HS-5 (cell line): ENCODE measurements at places on chromosomes 4 and X.
A peak's percentile ranks its signal among the peaks of the same experiment; 100 is the strongest.

- DNase-seq, result no peak
Observed at GRCh38 chr4:40843696-40844095, 93.9 kb downstream of the NSUN7 start.

DNA sequence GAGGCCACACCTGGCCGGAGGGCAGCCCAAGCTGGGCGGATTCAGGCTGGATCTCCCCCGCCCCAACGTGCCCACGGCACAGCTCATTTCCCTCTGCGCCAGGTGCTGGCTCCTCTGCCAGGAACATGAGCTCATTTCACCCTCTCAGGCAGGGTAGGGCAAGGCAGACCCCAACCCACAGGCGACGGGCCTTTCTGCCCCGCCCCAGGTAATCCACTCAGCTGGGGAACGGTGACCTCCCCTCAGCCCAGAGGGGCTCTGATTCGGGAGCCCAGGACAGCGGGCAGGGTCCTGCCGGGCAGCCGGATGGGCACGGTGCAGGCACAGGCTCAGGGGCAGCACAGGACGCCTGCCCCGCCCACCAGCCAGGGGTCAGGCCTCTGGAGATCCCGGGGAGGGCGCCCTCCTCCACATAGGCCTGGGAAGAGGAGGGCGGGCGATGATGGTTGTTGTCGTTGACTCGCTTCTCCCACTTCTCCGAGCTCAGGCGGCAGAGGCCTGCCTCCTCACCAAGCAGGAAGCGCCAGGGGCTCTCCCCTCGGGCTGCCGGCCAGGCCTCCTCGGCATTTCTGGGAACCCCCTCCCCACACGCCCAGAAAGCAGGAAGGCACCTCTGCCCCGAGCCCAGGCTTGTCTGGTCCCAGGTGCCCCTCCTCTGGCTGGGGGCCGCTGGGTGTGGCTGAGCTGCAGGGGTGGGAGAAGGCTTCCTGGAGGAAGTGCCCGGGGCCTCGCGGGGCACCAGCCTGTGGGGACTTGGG, 31.1 kb downstream of the TACC3 start:
- no peak for DNase-seq

GRCh38 chr4:13427599-13428325, 56.4 kb downstream of the RAB28 start:
- DNase-seq, result no peak

GRCh38 chrX:11438767-11439166, 145.6 kb downstream of the AMELX start:
- no peak for DNase-seq

GRCh38 chr4:152610131-152610530, 69.7 kb downstream of the TMEM154 start:
- no peak for DNase-seq

DNA sequence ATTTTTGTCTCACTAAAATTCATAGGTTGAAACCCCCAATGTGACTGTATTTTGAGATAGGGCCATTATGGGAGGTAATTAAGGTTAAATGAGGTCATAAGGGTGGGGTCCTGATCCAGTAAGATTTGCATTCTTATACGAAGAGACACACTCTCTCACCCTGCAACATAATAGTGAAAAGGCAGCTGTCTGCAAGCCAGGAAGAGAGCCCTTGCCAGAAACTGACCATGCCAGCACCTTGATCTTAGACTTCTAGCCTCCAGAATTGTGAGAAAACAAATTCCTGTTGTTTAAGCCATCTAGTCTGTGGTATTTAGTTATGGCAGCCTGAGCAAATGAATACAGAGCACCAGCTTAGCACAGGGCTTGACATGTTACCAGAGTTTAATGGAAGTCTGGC, 17.5 kb upstream of the IGSF1 start:
- DNase-seq, result no peak

DNA sequence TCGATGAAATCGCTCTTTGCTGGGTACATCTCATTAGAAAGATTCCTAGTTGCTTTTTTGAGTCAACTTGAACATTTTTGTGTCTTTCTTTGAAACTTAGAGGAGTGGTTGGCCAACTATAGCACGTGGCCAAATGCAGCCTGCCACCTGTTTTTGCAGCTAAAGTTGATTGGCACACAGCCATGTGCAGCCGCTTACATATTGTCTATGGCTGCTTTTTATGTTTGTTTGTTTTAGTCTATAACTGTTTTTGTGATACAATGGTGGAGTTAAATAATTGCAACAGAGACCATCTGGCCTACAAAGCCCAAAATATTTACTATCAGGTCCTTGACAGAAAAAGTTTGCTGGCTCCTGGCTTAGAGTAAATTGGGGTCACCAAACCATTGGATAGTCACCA, 86.3 kb downstream of the CLCN4 start:
- DNase-seq, result no peak

GRCh38 chr4:152310257-152310656, 225.6 kb downstream of the FBXW7 start:
- DNase-seq, result peak; percentile 16

- DNase-seq, result no peak
Observed at GRCh38 chr4:143286701-143287571, 49.7 kb upstream of the GAB1 start.

GRCh38 chr4:104064646-104065577, 345.1 kb upstream of the TACR3 start:
- no peak for DNase-seq

DNA sequence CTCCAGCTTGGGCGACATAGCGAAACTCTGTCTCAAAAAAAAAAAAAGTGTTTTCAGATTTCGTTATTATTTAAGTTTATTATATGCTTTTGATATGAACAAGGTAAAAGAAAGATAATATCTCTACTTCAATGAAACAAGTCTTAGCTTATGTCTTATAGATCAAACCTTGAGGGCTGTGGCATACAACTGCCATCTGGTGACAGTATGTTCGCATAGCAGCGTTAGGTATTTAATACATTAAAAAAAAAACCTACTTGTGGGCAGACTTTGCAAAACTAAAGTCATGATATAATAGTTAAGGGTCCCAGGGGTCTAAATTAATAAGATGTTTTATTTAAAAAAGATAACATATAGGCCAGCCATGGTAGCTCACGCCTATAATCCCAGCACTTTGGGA, 161.2 kb upstream of the AMOT start:
- no peak for DNase-seq

GRCh38 chr4:7838136-7838782, 101.4 kb downstream of the AFAP1 start:
- no peak for DNase-seq

- no peak for DNase-seq
Observed at GRCh38 chr4:177405508-177405907, 36.7 kb downstream of the AGA start.

DNA sequence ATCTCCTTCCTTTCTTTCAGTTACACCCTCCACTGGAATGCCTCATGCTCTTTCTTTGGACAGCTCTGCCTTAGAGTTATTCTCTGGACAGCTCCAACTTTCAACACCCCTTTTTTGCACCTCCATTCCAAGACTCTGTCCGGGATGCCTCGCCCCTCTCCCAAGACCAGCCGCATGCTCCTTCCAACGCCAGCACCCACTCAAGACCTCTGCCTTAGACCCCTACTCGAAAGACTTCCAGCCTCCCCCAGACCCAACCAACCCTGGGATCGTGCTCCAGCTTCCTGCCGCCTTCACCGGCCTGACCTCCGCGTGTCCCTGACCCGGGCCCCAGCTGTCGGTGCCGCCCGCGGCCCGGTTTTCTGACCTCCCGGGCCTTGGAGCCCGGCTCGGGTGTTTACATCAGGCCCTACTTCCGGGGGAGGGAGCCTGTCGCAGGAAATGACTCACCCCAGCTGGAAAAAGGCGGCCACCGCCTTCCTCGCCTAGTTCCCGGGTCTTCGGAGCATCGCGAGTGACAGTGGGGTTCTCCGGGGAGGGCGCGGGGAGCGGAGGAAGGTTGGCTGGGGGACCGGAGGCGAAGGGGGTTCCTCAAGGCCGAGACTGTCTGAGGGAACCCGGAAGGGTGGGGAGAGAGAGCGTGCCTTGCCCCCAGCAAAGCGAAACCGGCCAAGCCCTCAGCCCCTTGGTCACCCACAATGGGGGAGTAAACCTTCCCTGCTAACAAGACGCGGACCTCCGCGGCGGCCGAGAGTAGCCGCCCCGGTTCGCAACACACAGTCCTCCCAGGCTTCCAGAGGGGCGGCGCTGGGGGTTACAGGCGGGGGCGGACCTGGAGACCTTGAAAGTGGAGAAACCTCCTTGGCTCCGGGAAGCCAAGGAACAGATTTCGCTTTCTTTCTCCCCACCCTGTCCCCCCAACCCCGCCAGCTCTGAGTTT, at the start of gene WDR45:
TSS of gene WDR45 (minus strand) at position 399 of the 940 bp plus-strand sequence. CDS start 1,792 bp downstream, outside the sequence.
- no peak for DNase-seq
